ENCODE measurements at places on chromosomes 1 and 21. TPM values are rescaled to one million over a fixed set of nuclear protein-coding genes. Genes with fewer than 3 reads are reported as not detected.
A peak's percentile ranks its signal among the peaks of the same experiment; 100 is the strongest.

The COL6A1 gene
- total RNA-seq, result 50.5 TPM

DNA sequence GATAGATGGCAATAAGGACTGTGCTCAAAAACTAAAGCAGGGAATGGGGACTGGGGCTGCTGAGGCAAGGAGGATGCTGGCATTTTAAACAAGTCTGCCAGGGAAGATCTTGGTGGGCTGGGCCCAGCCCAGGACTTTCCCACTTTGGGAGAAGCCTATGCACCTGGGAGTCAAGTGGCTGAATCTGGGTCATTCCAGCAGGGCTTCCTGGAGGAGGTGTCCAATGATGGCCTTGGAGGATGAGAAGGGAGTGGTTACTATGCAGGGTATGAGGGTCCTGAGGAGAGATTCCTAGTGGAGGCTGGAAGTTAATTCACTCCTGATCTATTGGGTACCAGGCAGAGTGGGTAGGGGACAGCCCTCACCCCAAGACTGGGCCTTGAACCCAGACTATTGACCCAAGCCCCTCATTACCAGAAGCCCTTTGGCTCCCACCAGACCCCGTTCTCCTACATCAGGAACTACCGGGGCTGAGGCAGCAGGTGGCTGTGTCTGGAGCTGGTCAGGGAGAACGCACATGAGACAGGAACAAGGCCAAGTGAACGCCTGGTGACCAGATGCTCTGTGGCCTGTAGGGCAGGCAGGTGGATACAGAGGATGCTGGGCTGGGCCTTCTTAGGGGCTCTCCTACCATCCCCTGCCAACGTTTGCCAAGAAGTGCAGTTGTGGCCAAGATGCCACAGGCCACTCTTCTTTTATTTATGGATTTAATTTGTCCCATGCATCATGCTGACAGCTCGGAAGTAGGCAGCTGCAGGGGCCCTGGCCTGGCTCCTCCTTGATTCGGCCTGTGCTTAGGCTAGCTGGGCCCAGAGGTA, 18.3 kb upstream of the LRP8 start:
- no peak for DNase-seq

- peak; percentile 41 for DNase-seq
These were observed 41.5 kb downstream of the KIAA1614 start for GRCh38 chr1:180954005-180954800.

GRCh38 chr1:56255516-56256152, 323.7 kb downstream of the PLPP3 start:
- peak; percentile 92 for DNase-seq

The SLC45A3 gene
- total RNA-seq, result not detected

The EPS8L3 gene
- 1.4 TPM for total RNA-seq

The OVAAL gene
- total RNA-seq, result not detected

The ROR1 gene
- 2.5 TPM for total RNA-seq

- no peak for DNase-seq
These were observed 97.4 kb upstream of the GFI1 start for GRCh38 chr1:92583821-92584760.

DNA sequence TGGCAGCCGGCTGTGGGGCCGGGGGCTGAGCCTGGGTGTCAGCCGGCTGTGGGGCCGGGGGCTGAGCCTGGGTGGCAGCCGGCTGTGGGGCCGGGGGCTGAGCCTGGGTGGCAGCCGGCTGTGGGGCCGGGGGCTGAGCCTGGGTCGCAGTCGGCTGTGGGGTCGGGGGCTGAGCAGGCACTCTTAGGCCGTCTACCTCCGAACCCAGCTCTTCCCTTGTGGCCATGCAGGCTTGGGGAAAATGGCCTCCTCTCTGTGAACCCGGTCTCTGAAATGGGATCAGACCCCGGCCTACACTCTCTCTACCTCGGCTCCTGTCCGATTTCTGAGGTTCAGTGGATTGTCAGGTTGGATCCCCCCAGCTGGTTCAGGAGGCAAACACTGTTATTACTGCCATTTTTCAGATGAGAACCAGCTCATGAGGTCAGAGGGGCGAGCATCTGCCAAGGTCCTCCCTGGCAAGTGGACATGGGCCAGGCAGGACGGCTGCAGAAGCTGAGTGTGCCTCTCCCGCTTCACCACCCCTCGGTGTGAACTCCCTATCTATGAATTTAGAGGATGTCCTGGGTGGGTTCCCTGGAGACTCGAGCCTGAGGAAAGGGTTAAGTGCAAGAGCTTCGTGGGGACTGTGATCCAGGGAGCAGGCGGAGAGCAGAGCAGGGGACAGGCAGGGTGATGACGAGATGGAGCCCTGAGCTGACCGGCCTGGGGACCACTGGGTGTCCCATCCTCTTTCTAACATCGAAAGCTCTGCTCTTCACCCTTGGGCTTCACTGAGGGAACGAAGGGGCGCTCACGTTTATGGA, 10.9 kb upstream of the COL18A1 start:
- no peak for DNase-seq

The SLC44A5 gene
- not detected for total RNA-seq

DNA sequence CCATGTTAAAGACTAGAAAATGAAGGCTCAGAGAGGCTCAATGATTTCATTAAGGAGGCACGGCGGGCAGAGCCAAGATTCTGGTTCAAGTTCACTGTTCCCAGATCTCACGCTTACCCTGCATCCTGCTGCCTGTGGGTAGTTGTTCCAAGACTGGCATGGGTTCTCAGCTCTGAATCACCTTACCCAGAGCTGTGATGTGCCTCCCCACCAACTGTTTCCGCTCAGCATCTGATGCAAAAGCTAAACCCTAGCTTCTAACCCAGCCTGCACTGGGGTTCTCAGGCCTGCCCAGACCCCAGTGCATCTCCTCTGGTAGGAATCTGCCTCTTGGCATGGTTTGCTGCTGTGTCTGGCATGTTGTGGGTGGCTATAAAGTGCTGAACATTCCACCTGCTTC, 11.8 kb downstream of the TNR start:
- DNase-seq, result no peak

DNA sequence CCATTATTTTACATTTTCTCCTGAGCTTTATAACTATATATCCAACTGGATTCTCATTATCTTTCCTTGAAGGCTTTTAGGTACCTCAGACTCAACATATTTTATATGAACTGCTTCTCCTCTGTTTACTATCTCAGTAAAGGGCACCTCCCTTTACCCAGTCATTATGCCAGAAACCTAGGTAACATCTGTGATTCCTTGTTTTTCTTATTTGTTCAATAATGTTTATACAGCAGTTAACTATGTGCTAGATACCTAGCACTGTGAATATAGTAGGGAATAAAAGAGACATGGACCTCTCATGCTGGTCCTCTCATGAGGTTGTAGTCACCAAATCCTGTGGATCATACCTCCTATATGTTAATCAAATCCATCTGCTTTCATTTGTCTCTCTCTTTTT, 25.6 kb downstream of the PPP1R12B start:
- DNase-seq, result no peak

GRCh38 chr1:201143726-201144635, 10.3 kb downstream of the TMEM9 start:
- DNase-seq, result no peak

DNA sequence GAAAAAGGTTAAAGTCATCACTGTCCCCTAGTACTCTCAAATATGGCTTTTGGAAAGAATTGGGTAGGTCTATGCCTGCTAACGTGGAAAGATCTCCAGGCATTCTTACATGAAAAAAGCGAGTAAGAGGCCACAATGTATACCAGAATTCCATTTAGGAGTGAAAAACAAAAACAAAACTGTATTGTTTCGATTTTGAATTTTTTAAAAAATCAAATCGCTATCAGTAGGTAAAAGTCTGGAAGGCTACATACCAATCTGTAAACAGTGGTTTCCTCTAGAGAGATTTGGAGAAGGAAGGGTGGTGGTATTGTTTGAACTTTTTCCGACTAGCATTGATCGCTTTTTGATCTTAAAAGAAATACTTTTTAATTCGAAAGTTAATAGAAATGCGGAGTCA, 55.9 kb downstream of the RRAGC start:
- no peak for DNase-seq

- DNase-seq, result peak; percentile 29
These were observed 18.1 kb upstream of the COL18A1 start for GRCh38 chr21:45386728-45387371.
